Adipocyte (in vitro differentiated cells): ENCODE measurements at places on chromosomes 2 and 18.

- DNase-seq, result no peak
Observed at GRCh38 chr2:68889021-68889420, 17.8 kb upstream of the BMP10 start.

DNA sequence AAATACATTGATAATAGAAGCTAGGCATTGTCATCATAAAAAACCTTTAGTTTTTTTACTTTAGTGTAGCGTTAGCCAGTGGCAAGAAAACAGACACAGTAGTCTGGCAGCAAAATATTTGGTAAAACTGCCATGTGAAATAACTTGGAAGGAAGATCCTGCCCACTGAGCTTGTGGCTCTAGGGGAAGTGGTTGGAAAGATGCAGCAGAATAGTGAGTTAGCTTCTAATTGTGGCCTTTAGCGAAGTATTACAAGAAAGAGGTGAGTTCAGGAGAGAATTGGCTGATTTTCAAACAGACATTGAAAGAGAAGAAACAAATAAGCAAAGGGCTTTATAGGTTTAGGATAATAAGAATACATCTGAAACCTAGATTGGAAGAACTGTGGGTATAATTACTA, 1887.8 kb upstream of the CELF4 start:
- DNase-seq, result no peak

DNA sequence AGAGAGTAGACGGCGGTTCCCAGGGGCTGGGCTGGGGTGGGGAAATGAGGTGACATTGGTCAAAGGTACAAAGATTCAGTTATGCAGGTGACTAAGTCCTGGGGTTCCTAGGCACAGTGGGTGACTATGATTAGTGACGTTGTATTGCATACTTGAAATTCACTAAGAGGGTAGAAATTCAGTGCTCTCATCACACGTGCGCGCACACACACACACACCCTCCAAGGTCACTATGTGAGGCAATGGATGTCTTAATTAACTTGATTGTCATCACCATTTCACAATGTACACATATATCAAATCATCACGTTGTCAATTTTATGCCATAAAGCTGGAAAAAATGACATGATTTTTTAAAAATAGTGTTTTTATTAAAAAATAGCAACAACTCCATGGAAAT, 92.9 kb upstream of the ALKAL2 start:
- no peak for DNase-seq

DNA sequence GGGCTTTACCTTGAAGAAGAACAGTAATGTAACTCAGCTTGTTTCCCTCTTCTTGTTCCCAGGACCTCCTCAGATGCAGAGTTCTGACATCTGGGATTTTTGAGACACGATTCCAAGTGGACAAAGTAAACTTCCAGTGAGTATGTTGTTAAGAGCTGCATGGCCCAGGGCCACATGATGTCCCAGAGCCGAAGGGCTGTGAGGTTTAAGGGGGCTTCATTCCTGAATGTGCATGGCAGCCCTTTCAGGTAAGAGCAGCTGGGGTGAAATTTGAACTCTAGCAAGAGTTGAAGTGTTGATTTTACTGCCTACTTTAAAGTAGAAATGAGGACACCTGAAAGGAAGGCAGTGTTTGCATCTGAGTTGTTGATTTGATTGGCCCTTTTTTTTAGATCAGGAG, 13.3 kb downstream of the CHMP1B start:
- DNase-seq, result no peak

DNA sequence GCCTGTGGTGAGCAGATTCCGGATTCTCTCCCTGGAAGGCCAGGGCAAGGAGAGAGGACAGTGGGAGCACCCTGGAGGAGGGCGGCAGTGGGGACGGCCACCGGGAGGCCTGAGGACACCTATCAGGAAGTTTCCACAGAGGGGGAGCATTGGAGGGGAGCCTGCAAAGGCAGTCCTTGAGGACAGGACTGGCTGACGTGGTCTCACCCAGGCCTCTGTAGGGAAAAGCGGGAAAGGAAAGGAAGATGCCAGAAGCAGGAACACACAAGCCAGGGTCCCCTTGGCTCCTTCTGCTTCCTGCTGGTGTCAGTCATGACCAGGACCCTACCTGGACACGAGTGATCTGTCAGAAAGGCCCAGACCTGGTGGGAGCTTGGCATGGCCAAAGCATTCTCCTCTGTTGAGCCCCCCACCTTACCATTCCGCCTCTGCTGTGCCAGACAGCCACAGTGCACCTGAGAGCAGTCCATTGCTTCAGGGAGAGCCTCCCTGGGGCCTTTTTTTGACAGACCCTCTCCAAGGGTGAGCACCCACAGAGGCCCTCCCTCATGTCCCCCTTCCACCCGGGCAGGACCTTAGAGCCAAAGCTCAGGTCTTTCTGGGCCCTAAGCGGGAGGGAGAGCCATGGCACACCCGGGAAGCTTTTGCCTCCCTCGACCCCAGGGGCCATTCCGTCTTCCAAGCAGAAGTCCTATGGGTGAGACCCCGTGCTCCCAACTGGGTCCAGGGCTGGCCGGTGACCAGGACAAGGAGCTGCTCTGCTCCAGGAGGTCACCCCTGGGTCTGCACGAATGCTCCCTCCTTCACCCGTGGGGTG, 333.1 kb downstream of the DYSF start:
- DNase-seq, result no peak

GRCh38 chr2:113720167-113720566, 36.3 kb downstream of the SLC35F5 start:
- DNase-seq, result peak; percentile 58

DNA sequence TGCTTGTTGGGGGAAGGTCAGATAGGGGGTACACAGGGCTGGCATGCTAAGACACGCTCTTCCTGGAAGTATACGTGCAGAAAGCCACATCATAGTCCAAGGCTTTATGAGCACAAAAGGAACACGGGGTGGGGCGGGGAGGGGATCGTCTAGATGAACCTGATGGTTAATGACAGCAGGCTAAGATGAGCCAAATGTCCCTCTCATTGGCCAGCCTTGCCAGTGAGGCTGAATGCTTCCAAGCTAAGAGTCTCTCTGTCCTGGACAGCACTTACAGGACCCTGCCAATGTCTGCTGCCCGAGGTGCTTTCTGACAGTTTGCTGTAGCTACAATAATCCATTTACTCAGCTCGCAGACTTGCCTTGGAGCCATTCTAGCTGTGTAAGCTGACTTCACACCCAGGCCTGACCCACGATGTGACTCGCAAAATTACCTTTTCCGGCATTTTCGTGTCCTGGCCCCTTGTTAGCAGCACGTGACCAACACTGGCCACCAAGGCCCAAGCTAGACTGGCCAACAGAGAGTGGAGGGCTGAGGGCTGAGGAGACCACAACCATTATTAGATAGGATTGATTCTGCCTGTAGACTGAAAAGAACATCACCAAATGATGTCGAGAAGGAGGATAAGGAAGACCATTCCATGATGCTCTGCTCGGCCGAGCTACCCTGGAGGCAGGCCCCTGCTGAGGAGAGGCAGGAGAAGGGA, 84.2 kb downstream of the MALT1 start:
- no peak for DNase-seq

DNA sequence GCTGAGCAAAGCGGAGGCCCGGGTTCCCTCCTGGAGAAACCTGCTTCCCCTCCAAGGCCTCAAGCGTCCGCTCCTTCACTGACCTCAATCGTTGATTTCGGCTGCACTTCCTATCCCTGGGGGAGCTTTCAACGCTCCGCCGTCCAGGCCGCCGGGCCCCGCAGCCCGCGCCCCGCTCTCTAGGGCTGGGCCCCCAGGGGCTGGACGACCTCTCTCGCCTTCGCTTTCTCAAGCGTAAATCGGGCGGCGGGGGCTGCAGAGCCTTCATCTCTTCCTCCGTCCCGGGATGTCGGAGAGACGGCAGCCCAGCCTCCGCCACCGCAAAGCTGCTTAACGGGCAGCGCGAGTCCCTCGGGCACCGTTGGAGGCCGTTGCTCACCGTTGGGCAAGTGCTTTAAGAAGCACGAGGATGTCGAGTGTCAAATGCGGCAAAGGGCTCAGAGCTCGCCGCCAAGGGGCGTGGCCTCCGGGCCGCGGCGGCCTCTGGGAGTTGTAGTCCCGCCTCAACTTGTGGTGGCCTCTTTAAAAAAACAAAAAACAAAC, 8.5 kb downstream of the HES6 start:
- DNase-seq, result peak; percentile 73

GRCh38 chr2:232835687-232836208, 34.3 kb upstream of the SNORC start:
- DNase-seq, result no peak

DNA sequence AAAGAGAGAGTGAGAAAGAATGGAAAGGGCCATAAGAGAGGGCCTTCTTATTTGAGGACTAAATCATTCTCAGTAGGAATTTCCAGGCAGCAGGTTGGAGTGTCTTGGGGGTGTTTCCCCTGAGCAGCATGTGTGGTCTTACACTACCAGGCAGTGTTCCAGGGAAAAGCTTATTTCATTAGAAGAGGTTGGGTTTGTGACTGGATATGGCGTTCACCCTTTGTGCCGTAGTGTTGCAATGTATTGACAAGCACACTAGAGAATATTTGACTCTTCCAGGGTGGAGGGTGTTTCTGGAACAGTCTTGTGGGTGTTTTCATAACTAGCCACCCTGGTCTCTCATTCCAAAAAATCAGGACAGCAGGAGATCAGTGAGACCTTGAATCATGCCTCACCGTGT, 105.5 kb downstream of the NRP2 start:
- DNase-seq, result no peak

- no peak for DNase-seq
Observed at GRCh38 chr2:156472686-156473085, 36.5 kb downstream of the GPD2 start.
